ENCODE measurements at places on chromosomes 2 and 18.

DNA sequence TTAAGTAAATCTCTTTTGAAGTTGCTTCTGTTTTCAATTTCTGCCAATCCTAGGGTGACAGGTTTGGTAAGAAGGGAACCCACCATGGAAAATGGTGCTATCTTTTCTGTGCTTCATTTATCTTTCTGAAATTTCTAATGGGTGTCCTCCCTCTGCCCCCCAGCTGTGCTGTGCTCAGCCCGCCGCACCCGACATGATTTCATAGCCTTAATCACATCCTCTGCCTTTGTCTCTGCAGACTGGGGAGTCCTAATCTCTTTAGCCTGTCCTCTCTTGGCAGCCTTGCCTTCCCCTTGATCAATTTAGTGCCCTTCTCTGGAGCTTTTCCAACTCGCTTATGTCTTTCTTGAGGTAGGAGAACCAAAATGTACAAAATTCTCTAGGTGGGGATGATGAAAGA, 49.3 kb downstream of the DNMT3A start:
- DNase-seq = no peak

DNA sequence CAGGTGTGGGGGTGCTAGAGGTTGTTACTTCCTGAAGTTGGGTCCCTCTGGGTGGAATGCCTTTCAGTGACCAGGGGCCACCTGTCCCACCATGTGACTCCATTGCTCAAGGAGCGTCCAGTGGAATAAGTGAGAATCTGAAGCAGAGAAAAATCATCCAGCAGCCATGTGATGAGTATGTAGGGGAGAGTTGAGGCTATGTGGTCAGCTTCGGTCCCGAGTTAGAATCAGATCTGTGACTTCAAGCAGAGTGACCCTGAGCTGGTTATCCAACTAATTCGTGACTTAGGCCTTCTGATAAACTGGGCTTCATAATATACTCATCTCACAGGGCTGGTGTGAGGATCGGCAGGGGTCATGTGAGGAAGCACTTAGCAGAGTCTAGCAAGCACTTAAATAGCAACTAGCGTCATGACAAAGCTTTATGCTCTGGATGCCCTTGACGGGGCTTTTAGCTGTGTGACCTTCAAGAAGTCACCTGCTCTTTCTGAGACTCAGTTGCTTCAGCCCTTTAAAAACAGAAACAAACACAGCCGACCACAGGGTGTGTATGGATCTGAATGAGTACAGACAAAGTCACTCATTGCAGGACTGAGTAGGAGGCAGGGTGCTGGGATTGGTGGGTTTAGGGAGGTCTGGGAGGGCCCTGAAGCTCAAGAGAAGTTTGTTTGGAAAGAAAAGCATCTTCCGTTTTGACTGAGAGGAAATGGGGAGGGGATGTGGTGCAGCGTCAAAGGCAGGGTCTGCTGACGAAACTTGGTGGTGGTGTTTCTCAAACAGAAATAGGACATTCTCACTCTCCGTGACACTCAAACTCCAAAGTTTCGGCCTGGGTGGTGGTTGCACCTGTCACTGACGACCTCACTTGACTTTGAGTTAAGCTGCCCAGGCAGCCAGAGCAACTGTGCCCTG, 264.0 kb upstream of the CXCR4 start:
- DNase-seq = peak; percentile 27

DNA sequence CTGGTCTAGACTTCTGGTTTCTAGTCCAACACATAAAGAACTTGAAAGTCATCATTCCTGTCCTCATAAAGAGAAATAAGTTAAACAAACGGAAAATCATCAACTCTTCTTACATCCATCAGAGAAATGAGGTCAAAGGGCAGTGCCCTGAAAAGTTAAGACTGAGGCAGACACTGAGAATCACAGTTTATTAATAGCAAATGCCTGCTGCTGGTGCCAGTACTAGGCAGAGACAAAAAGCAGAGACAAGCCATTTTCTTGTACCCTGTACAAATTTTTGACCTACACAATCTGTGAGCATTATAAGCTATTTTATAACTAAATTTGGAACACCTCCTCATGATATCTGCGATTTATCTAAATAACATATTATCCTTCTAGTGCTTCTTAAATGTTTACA, 36.8 kb downstream of the ATF2 start:
- no peak for DNase-seq

DNA sequence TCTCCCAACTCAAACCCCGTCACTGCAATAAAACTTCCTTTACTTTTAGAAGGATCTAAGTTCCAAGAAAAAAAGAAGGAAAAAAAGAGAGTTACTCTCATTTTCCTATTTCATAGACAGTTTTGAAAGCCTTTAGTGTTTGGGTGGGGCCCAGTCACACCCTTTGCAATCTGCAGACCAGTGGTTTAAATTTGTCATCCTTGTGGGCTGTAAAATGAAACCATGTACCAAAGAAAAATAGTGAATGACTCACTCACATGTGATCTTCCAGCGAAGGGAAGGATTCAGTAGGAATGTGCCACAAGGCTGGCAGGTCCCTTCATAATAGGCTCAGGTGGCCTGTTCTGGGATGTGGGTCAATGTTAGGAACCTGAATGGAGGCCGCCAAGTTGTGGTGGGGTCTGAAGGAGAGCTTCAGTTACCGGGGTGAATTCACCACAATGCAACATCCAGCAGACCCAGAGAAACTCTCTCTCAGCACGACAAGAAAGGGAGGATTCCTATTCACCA, 28.3 kb downstream of the ANXA4 start:
- no peak for DNase-seq

DNA sequence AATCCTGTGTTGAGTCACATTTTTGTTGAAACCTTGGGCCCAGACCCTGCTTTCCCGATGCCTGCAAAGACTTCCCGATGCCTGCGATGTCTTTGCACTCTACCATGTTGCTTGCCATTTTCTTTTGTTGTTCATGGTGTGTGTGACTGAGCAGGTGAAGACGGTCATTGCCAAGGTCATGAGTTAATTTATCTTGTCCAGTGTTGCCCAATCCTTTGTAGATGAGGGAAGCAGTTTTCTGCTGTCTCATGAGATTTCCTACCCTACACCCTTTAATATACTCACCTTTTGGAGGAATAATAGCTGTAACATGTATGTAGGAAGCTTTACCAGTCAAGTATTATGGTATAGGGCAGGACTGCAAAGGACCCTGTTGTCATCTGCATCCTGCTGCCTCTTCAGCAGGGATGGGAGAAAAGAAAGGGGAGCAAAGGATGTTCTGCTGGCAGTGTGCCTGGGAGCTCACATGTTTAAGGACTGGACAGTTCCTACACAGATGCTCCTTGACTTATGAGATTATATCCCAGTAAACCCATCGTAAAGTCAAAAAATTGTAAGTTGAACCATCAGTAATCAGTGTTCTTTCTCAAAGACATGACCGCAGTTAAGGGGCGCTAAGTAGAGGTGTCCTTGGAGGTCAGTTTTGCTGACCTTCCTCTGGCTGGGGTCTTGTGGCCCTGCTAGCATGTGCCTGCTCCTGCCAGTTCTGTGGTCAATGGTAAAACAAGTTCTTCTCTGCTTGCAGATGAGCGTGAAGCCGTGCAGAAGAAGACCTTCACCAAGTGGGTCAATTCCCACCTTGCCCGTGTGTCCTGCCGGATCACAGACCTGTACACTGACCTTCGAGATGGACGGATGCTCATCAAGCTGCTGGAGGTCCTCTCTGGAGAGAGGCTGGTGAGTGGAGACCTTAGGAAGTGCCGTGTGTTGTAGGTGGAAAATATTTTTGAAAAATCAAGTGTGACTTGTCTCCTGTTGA, 124.8 kb upstream of the EML6 start:
- no peak for DNase-seq

DNA sequence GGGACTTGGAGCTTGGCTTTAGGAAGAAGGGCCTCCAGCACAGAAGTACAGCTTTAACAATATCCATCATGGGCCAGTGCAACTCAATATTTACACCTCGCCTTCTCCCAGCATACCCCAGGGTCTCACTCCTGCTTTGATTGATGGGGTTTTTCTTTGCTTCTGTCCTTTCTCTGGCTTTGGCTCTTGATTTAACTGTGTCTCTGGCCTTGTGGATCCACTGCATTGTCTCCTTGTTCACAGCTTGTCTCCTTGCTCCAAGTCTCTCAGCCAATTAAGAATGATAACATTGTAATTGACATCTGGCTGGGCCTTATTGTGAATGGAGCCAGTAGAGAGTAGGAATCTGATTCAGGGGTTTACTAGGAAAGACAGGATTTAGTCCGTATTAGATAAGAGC, 1019.5 kb downstream of the TMEM182 start:
- DNase-seq = no peak

DNA sequence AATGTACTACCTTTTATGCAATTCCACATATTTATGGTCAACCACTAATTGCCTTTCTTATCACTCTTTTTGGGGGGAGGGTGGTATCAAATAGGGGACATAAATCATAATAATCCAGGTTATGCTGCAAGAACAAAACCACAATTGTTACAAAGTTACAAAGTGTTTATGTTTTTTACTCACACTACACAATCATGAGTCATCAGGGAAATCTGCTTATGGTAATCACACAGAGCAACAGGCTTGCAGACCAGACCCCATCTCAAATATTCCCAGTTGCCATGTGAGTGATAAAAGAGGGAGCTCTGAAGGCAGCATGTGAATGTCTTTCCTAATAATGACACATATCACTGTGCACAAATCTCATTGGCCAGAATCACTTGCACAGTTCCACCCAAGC, 304.7 kb upstream of the TMEFF2 start:
- DNase-seq = no peak

DNA sequence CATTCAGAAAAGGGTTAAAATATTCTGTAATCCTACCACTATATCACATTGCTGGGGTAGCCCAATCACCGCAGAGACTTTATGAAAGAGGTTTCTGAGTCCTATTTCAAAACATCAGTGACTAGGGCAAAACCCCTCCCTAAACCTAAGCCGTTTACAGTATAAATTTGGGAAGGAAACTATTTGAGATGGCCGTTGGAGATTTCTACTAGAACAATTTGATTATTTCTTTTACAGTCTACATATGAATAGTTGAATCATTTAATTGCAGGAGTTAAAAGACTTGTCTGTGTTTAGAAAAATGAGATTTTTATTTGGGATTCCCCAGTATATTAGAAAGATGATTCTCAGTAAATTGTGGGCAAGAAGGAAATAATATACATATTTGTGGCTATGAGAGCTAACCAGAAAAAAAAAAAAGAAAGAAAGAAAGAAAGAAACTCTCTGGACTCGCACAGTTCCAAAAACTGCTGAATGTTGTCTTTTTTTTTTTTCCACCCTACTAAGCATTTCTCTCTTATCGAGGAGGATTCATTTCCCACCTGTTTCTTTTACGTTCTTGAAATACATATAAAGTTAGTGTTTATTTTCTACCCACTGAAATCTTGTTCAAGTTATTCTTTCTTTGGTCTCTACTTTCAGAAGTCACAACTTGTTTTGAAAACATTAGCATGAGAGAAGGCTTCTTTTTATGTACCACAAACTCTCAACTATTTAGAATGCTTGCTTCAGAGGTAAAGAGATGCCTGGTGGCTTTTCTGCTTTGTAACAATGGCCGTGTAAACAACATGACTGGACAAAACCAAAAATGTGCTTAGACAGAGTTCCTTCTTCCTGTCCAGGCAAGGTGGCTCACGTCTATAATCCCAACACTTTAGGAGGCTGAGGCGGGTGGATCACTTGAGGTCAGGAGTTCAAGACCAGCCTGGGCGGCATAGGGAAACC, 65.9 kb downstream of the BCL2 start:
- DNase-seq = no peak
